ENCODE measurements at places on chromosomes 5 and 9.

GRCh38 chr5:10265245-10266109, 15.4 kb downstream of the CCT5 start:
- DNase-seq = no peak

- no peak for DNase-seq
These were observed 3.5 kb downstream of the CNOT8 start for GRCh38 chr5:154861946-154862345.

DNA sequence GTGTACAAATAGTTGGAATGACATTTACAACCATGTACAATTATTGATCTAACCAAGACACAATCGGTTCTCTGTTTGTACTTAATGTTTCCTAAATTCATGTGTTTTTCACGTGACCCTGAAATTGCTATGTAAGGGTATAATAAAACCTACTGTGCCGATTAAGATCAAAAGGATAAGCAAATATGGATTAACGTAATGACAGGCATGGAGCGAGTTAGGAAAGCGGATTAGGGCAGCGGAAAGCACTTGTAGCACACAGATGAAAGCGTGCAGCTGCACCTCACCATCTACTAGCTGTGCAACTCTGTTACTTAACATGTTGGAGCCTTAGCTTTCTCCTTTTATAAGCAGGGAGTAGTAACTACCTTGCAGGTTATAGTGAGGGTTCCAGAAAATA, 38.3 kb upstream of the ZFYVE16 start:
- no peak for DNase-seq

DNA sequence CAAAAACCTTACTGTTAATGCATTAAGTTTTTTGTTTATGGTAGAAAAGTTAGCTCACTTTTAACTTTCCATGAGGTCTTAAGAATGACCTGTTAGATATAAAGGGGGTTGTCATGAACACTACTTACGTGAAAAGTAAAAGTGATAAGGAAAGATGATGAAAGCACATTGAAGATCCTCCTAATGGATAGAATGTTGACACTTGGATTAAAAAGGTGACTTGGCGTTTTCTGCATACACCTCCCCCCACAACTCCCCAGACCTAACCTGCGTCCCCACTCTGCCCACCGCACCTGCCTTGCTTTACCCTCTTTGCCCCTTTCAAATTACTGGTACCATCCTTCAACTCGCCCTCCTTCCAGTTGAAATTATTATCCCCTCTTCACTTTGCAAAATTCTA, 32.0 kb downstream of the TJP2 start:
- no peak for DNase-seq

GRCh38 chr5:73564675-73565074, 764 bp downstream of the ANKRA2 start:
- DNase-seq = no peak
